ENCODE measurements at places on chromosomes 3 and 15.
A peak's percentile ranks its signal among the peaks of the same experiment; 100 is the strongest.

DNA sequence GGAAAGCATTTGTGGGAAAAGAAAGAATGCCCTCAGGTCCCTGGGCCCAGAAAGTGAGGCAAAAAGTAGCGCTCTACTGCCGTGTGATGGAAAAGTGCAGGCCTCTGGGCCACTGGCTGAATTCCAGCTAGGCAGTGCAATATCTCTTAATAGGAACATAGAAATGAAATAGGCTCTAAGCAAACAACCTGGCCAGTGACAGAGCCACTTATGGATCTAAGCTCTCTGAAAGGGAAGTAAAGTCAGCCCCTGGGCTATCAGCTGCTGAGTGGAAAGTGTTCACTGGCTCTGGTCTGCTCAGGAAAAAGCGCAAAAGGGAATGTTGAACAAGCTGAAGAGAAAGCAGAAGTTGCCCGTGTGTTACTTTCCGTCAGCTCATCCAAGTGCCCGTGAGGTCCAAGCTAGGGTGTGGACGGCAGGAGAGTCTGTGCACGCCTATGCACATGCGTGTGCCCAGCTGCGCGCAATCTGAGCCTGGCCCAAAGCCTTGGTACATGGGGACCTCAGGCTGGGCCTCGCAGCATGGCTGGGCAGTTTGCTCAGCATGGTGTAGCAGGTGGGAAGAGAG, 74.0 kb upstream of the RAD18 start:
- no peak for DNase-seq

DNA sequence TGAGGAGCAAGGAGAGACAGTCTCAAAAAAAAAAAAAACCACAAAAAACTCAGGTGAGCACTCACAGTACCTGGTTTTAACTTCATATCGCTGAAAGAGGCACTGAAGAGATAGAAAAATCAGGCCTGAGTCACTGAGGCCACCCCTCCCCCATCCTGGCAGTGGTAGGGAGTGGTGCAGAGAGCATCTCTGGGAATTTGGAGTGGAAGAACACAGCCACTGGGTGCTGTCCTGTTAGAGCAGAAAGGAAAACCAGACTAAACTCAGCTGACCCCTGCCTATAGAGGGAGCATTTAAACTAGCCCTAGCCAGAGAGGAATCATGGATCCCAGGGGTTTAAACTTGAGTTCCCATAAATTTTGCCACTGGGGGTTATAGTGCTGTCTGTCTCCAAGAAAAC, 22.2 kb upstream of the DNAJC13 start:
- DNase-seq, result no peak

GRCh38 chr3:129014148-129014547, 13.0 kb downstream of the EFCC1 start:
- DNase-seq, result no peak

DNA sequence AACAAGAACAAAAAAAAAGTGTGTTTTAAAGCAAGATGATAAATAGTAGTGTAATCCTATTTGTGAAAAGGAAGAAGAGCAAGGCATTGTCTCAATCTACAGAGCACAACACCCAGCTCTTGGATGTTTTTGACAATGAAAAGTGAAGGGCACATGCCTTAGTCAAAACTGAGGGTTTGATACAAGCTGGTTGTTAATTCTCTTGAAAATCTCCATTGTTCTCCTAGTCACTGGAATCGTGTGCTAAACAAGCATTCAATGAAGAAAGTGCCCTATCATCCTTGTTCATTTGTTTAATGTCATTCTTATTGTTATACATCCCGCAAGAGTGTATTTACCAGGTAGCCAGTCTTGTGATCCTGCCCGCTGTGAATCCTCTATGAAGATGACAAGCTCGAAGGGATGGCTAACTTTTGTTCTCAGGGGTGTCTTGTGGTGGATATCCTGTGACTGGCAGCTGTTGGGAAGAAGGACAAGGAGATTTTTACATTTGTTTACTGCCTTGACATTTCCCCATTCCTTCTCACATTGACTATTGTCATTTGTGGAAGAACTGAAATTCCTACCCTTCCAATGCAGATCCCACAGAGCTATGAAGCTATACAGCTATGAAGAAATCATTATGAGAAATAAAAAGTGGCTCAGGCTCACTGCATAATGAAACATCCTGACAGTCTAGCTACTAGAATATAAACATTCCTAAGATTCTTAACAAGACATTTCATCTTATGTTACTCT, 175.9 kb downstream of the VGLL3 start:
- DNase-seq, result no peak

GRCh38 chr15:81400640-81401236, 26.7 kb upstream of the TMC3 start:
- no peak for DNase-seq

DNA sequence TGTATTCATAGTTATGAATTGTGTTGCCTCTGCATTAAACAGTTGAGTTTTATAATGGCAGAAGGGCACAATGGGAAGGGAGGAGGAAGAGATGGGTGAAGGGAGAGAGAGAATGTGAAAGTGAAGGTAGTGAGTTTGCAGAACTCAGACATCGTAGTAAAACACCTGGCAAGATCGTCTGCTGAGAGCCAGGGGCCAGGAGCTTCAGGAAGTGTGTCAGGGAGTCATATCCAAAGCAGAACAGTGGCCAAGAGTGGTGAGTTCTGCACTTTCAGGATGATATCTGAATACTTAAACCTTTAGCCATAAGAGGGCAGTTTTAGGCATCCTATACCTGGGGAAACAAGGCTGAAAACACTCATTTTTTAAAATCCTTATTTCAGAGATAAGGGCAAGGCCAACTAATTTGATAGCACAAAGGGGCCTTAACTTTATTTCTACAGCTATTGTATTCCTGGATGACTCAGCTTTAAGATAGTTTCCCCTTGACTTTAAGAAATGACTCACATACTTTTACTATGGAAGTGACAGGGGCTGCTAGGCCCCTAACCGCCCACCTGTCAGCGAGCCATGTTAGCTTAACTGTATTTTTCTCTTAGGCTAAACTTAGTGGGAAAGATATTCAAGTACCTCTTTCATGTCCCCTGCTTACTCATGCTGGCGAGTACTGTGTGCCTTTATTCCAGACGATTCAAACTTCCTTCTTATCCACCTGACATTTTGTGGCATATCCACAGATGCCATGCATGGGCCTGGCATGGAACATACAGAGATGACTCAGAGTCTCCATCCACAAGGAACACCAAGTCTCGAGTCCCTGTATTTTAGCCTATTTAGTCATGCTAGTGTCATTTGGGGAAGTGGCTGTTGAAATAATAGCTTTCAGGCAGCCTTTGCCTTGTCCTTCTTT, 53.9 kb downstream of the RLBP1 start:
- peak; percentile 13 for DNase-seq

DNA sequence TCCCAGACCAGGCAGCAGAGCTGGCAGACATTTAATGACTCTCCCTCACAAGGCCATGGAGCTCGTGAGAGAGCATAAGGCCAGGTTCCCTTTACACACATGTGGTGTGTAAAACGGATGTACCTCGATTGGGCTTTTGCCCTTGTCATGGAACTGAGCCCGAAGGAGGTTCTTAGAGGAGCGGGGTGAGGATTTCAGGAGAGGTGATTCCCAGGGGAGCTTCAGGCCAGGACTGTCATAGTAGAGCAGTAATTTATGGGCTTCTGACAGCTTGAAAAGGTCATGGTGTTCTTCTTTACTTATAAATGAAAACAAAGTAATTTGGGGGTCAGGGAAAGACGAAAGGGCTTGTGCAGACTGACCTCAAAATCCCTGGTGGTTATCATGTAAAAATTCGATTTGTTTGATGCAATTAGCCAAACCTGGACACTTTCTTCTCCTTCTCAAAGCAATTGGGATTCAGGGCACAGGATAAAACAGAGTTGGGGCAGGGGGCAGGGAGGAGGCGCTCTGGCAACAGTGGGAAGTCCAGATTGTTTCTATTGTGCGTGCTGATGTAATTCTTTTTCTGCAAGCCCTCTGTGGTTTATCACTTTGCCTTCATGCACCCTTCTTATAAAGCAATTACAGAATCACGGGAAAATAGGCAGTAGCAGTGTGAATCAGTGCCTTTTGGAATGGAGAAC, 51.0 kb downstream of the CACNA1D start:
- no peak for DNase-seq

DNA sequence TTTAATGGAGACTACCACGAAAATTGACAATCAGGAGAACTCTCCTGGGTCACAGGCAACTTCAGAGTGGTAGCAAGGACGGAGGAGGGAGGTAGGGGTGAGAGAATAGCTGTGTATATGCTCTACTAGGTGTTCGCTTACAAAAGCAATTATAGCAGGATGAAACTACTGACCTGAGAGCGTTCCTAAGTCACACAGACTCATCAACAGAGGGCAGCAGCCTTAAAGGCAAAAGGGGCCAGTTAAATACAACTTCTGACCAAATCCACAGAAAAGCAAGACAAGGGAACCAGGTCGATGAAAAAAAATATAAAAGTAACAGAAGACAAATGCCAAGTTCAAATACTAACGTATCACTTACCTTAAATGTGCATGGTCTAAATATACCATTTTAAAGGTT, 894.6 kb downstream of the PLOD2 start:
- no peak for DNase-seq

GRCh38 chr3:115401298-115401697, 222.0 kb upstream of the GAP43 start:
- DNase-seq, result no peak

DNA sequence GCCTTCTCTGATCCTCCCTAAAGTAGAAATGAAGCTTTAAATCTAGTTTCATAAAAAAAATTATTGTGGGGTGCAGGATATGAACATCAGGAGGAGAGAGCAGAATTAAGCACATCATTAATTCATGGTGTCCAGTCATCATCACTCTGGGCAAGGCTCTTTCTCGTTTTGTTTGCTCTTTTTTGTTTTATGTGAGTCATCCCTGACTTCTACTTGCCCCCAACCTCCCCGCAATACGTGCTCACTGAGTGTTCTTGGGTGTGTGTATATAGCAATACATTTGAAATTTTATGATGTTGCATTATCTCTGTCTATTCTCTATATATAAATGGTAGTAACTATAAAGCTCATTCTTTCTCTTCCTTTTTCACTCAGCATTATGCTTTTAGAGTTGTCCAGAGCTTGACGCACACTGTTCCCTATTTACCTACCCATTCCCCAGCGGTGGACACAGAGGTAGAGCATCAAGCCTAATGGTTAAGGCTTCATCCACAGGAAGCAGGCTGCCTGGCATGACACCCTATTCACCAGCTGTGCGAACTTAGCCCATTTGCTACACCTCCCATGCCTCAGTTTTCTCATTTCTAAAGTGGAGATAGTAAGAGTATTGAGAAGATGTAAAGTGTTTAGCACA, 72.3 kb downstream of the CD200R1L start:
- DNase-seq, result no peak

- DNase-seq, result no peak
Observed at GRCh38 chr3:23991683-23992628, 46.9 kb downstream of the NR1D2 start.

DNA sequence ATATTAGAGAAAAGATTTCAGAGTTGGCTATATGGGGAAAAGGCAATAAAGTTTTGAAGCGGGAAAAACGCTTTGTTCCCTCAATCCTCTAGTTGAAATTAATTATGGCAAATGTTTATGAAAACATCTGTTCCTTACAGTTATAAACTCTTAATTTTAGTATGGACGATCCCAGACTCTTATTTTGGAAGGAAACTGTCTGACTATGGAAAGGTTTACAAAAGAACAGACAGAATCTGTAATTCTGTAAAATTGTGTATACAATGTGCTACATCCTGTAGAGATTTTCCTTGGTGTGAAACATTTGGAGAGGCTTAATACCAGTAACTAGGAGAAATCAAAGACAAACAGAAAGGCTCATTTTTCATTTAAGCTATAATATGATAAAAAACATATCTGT, 311.8 kb downstream of the TBC1D5 start:
- DNase-seq, result no peak

- no peak for DNase-seq
Observed at GRCh38 chr15:33430577-33430976, 119.8 kb downstream of the RYR3 start.

DNA sequence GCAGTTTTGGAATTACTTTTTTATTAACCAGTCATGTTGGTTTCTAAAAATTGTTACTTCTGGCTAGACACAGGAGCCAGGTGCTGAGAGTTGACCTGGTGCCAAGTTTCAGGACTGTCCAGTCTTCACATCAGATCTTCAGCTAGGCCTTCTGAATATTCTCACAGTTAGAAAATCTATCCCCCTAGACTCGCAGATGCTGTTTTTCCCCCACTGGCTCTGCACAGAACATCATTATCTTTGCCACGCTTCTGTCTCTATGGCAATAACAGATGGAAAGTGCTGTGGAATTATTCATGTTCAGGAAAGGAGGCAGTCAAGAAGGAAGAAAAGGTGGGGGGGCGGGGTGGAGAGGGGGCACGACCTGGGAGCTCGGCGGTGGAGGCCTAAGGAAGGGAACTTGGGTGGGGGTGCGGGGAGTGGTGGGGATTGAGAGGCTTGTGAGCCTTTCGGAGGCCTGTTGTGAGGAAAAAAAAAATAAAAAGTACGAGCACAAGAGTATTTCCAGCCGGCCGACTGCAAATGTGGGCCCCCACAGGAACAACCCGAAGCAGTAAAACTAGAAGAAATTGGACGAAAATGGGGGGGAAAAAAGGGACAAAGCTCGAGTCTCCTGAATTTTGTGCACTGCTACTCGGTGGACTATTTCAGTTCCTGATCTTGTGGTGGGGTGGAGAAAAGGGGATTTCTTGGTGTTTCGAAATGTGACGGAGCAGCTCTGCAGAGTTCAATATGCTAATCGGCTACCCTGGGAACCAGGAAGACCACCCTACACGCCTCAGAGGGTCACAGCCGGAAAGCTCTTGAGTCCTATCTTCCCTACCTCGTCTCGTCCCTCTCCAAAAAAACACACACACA, 1.5 kb upstream of the SKIL start:
- peak; percentile 9 for DNase-seq

- no peak for DNase-seq
Observed at GRCh38 chr3:187454085-187454815, 86.1 kb downstream of the RTP4 start.

GRCh38 chr3:105413343-105413887, 46.7 kb downstream of the ALCAM start:
- no peak for DNase-seq

- DNase-seq, result no peak
Observed at GRCh38 chr3:78183906-78184599, 1144.2 kb downstream of the ROBO2 start.

GRCh38 chr3:141915016-141915415, 38.6 kb downstream of the ATP1B3 start:
- no peak for DNase-seq

DNA sequence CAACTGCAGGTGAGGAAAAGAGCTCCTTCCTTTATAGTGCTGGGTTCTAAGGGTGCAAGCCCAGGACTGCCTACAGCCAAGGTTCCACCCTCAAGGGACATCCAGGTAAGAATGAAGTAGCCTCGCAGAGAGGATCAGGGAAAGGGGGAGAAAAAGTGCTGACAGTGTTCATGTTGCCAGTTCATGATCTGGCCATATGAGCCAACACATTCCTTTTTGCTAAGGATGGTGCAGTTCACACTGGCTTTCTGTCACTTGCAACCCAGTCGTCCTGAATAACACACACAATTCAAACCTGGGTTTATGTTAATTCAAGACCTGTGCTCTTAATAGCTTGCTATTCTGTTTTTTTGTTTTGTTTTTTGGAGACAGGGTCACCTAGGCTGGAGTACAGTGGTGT, 9.0 kb downstream of the CLN6 start:
- DNase-seq, result no peak

Measured in stimulated activated CD8-positive, alpha-beta memory T cell treated with anti-CD3 and anti-CD28 coated beads, Interleukin-4, amount 100 ng/mL, for 4 hours (primary cell).